ENCODE measurements at places on chromosomes 1 and 21.
A peak's percentile ranks its signal among the peaks of the same experiment; 100 is the strongest.

DNA sequence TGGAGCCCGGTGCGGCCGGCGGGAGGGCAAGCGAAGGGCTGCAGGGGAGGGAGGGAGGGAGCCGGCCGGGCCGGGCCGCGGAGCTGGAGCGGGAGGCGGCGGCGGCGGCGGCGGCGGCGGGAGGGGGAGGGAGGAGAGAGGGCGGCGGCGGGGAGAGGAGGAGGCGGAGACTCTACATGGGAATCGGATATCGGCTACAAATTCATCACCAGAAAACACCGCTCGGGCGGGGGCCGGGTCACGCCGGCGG is at the start of gene AKT3:
Gene AKT3 (minus strand): TSS at position 42 of the 250 bp plus-strand sequence. CDS start 7,073 bp downstream, outside the sequence.
- peak; percentile 67 for DNase-seq

DNA sequence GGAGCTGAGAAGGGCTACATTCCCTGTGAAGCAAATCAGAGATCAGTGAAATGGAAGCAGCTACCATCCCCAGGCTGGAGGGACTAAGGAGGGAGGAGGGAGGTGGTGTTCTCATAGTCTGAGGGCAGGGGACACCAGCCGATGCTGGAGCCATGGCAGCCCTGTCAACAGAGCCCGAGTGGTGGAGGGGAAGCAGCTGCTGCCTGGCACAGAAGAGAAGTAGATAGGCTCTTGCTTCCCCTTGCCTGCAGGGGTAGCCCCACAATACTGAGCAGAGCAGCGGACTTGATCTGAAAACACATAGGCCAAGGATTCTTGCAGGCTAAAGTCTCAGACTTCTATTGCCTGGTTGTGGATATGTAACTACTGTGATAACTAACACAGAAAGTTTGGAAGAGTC is 255.1 kb downstream of the FGGY start:
- DNase-seq = no peak

GRCh38 chr1:54959241-54959640 is 21.2 kb upstream of the TMEM61 start:
- no peak for DNase-seq

GRCh38 chr1:157095091-157095490 is 4.5 kb downstream of the ETV3L start:
- DNase-seq = no peak

- no peak for DNase-seq
These were observed 33.8 kb downstream of the STIL start for GRCh38 chr1:47280142-47280541.
